Fibroblast of skin of right biceps (primary cell): ENCODE measurements at places on chromosomes 11 and 22.

GRCh38 chr11:32002311-32002710 lies 88.6 kb upstream of the RCN1 start:
- peak; percentile 35 for DNase-seq

- DNase-seq: no peak
Observed at GRCh38 chr11:44303401-44303938, 6.5 kb downstream of the ALX4 start.

DNA sequence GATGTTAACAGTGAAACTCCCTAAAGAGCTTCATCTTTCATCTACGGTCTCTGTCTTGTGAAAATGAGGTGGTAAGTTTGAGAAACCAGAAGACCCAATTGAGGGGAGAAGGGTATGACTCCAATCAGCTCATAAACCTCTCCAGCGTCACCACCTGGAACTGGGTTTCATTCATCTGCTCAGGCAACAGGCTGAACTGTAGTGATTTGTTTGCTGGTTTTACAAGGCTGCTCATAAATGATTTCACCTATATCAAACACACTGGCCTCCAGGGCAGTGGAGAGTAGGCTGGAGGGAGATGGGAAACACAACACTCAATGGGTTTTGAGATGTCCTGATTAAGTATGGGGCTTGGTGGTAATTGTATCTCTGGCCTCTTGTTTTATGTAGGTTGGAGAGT lies 79.0 kb downstream of the EFCAB6 start:
- DNase-seq: no peak

DNA sequence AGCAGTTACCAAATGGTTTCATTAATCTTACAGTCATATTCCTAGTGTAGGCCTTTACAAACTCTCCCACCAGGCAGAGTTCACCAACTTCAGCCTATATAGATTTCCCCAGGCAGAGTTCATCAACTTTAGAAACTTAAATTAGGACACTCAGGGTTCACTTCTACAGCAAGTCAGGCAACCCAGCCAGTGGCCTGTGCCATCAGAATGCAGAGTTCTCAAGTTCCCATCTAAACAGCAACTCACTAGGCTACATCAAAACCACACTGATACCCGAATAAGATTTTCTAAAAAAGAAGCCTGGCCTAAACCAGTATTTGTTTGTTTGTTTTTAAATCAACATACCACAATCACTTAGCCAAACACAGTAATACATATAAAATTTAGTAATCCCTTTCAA lies 33.7 kb downstream of the PICALM start:
- DNase-seq: no peak

DNA sequence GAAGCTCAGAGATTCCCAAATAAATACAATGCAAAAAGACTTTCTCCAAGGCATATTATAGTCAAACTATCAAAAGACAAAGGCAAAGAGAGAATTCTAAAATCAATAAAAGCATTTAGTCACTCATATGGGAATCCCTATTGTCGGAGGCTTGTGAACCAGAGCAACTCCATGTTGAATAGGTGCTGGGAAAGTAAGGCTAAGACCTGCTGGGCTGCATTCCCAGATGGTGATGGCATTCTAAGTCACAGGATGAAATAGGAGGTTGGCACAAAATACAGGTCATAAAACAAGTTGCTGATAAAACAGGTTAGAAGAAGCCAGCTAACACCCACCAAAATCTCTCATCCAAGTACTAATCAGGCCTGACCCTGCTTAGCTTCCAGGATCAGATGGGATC lies 84.5 kb downstream of the JRKL start:
- DNase-seq: no peak

DNA sequence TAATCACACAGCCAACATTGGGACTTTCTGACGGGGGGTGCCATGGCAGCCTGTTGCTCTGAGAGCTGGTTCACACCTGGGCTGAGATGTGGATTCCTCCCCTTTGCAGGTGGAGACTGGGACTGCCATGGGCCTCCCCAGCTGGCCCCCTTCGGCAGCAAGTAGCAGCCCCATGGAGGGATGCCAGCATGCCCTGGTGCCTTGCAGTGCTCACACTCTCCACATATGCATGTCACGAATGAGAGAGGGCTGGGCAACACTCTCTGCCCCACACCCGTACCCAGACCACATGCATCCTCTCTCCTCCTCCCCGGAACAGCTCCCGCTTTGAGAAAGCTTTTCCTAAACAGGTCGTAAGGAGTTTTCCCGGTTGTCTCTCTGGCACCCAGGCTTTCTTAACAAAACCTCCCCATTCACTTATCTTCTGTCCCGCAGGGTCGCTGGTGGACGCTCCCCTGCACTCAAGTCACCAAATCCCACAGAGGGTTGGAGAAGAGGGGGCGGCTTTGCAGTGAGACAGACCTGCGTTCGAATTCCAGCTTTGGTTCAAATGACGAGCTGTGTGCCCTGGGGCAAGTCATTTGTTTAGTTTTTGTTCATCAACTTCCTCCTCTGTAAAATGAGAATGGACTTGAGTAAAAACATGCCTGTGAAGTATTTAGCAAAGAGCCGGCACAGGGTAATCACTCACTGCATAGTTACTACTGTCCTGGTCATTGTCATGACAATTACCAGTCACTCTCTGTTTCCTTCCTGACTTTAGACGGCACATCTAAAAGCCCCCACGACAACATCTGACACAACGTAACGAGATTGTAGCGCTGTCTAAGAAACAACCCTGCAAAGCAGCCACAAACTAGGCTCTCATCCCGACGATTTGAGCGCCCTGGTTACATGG lies 231.3 kb upstream of the B3GAT1 start:
- no peak for DNase-seq

- DNase-seq: no peak
Observed at GRCh38 chr11:75964071-75964470, 149.1 kb downstream of the UVRAG start.

GRCh38 chr11:63938479-63939396 lies at the start of gene NAA40:
NAA40 (plus strand) TSS chr11:63939002; CDS start chr11:63939097, 95 bp downstream.
- peak; percentile 96 for DNase-seq

DNA sequence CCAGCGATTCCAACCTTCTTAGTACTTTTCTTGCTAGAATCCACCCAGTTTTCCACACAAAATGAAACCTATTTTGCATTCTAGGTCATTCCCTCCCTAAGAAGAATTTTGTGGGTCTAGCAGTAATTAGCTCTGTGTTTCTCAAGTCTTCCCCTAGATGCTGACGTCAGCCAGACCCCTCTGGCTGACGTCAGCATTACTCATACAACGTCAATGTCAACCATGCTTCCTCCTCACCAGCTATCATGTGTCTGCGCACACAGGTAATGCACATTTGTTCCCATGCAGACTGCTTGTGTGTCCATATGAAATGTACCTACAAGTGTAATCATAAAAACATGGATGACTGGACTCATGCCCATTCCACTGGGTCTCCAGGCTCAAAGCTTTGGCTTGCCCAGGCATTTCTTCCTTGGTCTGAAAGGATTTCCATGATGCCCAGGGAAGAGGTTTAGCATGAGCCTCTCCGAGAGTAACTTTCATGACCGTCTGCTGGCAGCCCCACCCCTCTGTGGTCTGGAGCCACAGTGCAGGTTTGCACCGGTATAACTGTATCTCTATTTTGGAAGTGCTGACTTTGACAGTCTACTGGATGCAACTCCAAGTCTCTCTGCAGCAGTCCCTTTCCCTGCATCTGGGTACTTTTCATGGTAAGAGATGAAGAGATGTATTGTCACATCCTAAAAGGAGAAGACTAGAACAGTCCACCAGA lies 58.6 kb downstream of the DSCAML1 start:
- no peak for DNase-seq

- no peak for DNase-seq
Observed at GRCh38 chr11:64531906-64532312, 59.1 kb upstream of the SLC22A12 start.

GRCh38 chr22:23591846-23592245 lies 11.8 kb upstream of the IGLL1 start:
- DNase-seq: no peak

DNA sequence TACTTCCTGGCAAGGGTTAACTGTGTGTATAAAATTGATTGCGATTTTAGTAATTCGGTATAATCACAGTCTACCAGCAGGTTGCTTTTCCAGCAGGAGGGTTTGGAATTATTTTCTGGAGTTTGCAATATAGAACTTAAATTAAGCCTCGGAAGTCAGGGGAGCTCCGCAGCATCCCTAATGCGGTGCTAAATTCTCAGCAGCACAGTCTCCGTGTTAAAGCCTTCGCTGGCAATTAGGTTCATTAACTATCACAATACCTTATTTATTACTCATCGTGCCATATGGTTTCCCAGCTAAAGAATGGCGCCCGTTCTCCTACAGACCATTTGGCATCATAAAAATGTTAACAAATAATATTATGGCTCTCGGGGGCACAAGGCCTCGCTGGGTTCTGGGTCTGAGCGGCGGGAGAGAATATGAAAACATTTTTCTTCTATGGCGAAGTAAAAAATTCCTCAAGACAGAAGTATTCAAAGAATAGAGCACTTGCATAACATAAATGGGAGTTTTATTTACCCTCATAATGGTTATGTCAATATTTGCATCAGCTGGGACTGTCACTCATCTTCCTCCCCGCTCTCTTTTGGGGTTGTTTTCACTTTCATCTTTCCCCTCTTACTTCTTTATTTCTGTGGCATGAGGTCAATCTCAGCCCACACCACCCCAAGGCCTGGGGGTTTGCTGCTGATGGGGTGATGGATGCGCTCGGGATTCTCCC lies 28.1 kb upstream of the ZBTB16 start:
- no peak for DNase-seq

GRCh38 chr11:27395556-27396258 lies 32.7 kb upstream of the CCDC34 start:
- DNase-seq: no peak

- DNase-seq: no peak
Observed at GRCh38 chr11:117877120-117877784, 794 bp upstream of the FXYD6 start.

- DNase-seq: no peak
Observed at GRCh38 chr11:114178656-114179055, 117.5 kb upstream of the NNMT start.

DNA sequence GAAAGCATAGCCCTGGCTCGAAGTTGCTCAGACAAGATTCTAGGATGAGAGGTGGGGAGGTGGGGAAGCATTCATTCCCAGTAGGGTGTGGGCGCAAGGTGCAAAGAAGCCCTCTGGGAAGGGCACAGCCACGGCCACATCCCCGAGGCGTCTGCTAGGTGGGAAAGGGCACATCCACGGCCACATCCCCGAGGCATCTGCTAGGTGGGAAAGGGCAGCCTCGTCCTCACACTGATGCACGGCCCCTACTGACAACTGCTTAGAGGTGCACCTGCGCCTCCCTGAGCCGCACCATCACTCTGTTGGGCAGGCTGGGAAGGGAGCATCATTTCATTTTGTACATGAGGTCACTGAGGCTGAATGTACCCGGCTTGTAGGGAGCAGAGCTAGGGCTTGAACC lies 94.6 kb upstream of the PITPNB start:
- DNase-seq: no peak

- peak; percentile 92 for DNase-seq
Observed at GRCh38 chr11:31645747-31646146, 136.2 kb downstream of the ELP4 start.

- peak; percentile 29 for DNase-seq
Observed at GRCh38 chr11:120339394-120339890, 3.2 kb downstream of the ARHGEF12 start.
